ENCODE measurements at places on chromosomes 5 and 9. TPM values are rescaled to one million over a fixed set of nuclear protein-coding genes. Genes with fewer than 3 reads are reported as not detected.

Gene EQTN
- 1.4 TPM for total RNA-seq

Gene INPP5E
- 24.6 TPM for total RNA-seq

Gene ANKRD34B
- total RNA-seq, result not detected

- H3K36me3 ChIP-seq, result peaks cover 4% of the 10 kb centered on the region
- peaks cover 88% of the 10 kb centered on the region for H3K27me3 ChIP-seq
- H3K4me1 ChIP-seq, result peaks cover 32% of the 10 kb centered on the region
- no peak for DNase-seq
Measured at GRCh38 chr5:135032999-135033861, 798 bp downstream of the PITX1 start.

GRCh38 chr5:159214486-159215271 lies 5.3 kb upstream of the RNF145 start:
- peaks cover 36% of the 10 kb centered on the region for H3K4me1 ChIP-seq
- no peak overlapping the region for H3K27ac ChIP-seq
- H3K36me3 ChIP-seq, result no peaks in the 10 kb centered on the region
- no peak overlapping the region for H3K4me3 ChIP-seq

DNA sequence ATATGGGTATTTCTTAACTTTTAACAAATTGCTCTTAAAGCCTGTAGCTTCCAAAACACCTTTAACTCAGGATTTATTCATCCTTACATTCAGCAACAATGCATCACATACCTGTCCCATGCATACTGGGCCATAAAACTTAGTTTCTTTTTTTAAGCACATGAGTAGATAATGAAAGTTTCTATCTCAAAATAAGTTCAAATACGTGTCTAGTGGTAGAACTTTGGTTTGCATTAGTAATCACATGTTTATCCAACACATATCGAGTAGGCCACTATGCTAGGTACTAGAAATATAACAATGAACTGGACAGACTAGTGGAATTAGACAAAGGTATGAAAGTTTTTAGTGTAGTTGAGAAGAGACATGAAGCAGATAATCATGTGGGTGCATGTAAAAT lies 99.6 kb downstream of the DOCK2 start:
- no peaks in the 10 kb centered on the region for H3K4me1 ChIP-seq
- no peak overlapping the region for H3K27ac ChIP-seq
- no peak for DNase-seq
- H3K4me3 ChIP-seq, result no peak overlapping the region

DNA sequence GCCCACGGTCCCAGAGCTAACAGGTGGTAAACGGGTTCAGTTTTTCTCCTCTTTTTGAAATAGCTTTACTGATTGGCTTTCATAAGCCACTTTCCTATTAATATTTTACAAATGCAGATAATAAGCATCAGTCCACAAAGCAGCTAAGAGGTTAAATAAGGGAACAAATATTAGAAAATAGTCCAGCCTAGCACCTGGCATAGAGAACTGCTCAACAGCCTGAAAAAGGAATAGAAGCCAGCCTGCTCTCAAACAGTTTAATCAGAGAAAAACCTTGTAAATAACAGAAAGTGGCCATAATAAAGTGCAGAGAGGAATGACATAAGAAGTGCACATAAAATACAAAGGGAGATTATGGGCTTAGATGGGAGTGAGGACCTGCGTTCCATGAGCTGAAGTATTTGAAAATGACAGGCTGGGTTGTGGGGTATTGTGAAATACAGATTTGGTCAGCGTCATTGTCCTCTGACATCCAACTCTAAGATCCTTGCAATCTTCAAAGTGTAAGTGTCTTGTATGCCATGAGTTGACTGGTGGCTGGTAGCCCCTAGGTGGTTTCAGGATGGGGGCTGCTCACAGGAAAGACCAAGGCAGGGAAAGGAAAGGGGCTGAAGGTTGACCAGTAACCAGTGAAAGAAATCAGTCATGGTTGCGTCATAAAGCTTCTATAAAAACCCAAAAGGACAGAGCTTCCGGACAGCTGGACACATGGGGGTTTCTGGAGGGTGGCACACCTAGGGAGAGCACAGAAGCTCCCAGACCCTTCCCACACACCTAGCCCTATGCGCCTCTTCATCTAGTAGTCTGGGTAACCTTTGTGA lies 32.4 kb downstream of the MYO10 start:
- H3K27me3 ChIP-seq, result no peaks in the 10 kb centered on the region
- DNase-seq, result no peak
- H3K4me3 ChIP-seq, result no peak overlapping the region
- peaks cover 1% of the 10 kb centered on the region for H3K36me3 ChIP-seq
- no peak overlapping the region for H3K27ac ChIP-seq

DNA sequence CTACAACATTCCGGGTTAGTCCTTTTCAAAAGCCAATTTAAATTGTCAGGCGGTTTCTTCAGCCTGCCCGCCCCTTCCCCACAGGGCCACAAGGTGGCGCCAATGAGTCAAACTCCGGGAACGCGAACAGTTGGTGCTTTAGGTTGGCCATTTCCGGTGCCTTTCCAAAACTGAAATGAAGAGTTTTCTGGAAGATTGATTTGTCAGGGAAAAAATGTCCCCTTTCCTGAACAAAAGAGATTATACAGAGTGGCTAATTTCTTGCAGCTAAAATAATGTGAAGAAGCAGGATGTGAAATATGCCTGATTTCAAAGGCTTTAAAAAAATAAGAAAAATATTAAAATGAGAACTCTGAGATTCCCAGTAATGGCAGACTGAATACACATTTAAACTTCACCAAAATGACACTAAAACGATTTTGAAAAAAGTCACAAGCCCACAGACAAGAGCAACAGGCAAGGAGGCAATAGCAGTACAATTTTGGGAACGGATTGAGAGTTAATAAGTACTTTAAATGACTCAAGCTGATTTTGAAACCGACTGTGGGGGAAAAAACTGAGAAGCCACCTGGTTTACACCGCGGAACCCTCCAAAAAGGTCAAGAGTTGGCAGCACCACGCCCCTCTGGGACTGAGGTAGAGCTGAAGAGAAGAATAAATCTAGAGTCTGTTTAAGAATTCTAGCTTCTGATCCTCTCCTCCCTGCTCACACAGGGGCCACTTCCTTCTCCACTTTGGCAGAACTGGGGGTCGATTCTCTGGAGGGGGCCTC lies 45.7 kb downstream of the SLC46A2 start:
- peak; percentile 92 for DNase-seq
- H3K27me3 ChIP-seq, result no peaks in the 10 kb centered on the region
- H3K36me3 ChIP-seq, result no peaks in the 10 kb centered on the region
- peaks cover 5% of the 10 kb centered on the region for H3K4me1 ChIP-seq

GRCh38 chr9:121700832-121701419 lies 49.5 kb downstream of the DAB2IP start:
- peak overlapping the region; percentile 69 for H3K4me3 ChIP-seq
- H3K27ac ChIP-seq, result no peak overlapping the region
- no peaks in the 10 kb centered on the region for H3K27me3 ChIP-seq
- DNase-seq, result no peak
- peaks cover 3% of the 10 kb centered on the region for H3K36me3 ChIP-seq

- no peaks in the 10 kb centered on the region for H3K36me3 ChIP-seq
- H3K27me3 ChIP-seq, result peaks cover 45% of the 10 kb centered on the region
- DNase-seq, result no peak
- H3K4me1 ChIP-seq, result peaks cover 7% of the 10 kb centered on the region
- H3K4me3 ChIP-seq, result no peak overlapping the region
- no peak overlapping the region for H3K27ac ChIP-seq
Measured at GRCh38 chr5:6183391-6184390, 194.7 kb downstream of the MED10 start.

Gene MUSK
- total RNA-seq, result 0.32 TPM

GRCh38 chr5:72543811-72544210 lies 36.6 kb upstream of the ZNF366 start:
- no peak overlapping the region for H3K27ac ChIP-seq
- H3K4me1 ChIP-seq, result no peaks in the 10 kb centered on the region
- no peak for DNase-seq
- H3K36me3 ChIP-seq, result peaks cover 10% of the 10 kb centered on the region
- H3K4me3 ChIP-seq, result no peak overlapping the region

Gene ADAMTS12
- total RNA-seq, result 13.5 TPM

Gene TLX3
- not detected for total RNA-seq

DNA sequence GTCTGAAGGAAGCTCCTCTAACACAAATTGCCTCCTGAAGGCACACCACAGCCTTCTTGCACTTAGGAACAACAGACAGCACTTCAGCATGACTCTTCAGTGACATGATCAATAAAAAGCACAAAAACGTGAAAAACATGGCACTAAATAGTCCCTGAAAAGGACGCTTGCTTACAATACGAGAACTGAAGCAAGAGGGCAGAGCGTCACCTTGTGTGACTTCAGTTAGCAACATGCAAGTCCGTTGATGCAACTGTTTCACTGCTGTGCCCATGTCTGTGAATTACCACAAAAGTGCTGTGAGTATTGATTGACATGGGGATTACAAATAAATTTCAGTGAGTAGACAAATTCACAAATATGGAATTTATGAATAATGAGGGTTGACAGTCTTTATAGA lies 219.9 kb upstream of the GAS1 start:
- peaks cover 2% of the 10 kb centered on the region for H3K4me1 ChIP-seq
- peaks cover 3% of the 10 kb centered on the region for H3K36me3 ChIP-seq
- H3K27ac ChIP-seq, result no peak overlapping the region
- H3K27me3 ChIP-seq, result no peaks in the 10 kb centered on the region

Gene CACNA1B
- 0.75 TPM for total RNA-seq

DNA sequence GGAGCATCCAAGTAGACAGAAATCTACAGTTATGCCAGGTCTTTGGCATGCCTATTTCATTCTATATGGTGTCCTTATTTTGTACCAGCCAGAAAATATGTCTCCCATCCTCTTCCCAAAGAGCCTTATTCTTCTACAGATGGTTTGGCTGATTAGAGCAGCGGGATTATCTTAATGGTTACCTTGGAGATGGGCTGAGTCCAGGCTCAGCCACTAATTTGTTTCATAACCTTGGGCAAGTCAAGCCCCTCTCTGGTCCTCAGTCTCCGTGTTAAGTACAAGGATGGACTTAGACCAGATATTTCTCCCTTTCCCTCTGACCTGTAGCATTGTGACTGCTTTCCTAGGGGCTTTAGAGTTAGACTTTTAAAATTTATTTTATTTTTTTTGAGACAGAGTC lies 11.1 kb upstream of the GLE1 start:
- no peaks in the 10 kb centered on the region for H3K27me3 ChIP-seq
- H3K4me1 ChIP-seq, result no peaks in the 10 kb centered on the region
- DNase-seq, result no peak
- H3K27ac ChIP-seq, result no peak overlapping the region
- peaks cover 21% of the 10 kb centered on the region for H3K36me3 ChIP-seq

Data from mesothelial cell of epicardium (in vitro differentiated cells).